PC-3 (cell line): ENCODE measurements at places on chromosomes 2 and 18. TPM values are rescaled to one million over a fixed set of nuclear protein-coding genes. Genes with fewer than 3 reads are reported as not detected.

MREG gene
- 24.4 and 35.4 TPM in 2 replicates for total RNA-seq

LYPD6B gene
- total RNA-seq, result 1.9 and 2.0 TPM in 2 replicates

LIMS3 gene
- total RNA-seq, result 0.26 TPM in 1 of 2 replicates, not detected in the other

GRCh38 chr18:40006634-40007033 is 1948.4 kb upstream of the PIK3C3 start:
- no peak for DNase-seq

GRCh38 chr2:39665811-39666490 is at the start of gene TMEM178A:
TMEM178A (plus strand) TSS chr2:39665917; CDS start chr2:39665975, 58 bp downstream.
- no peak for DNase-seq

GRCh38 chr2:229672021-229672420 is 42.3 kb downstream of the DNER start:
- DNase-seq, result no peak

DNA sequence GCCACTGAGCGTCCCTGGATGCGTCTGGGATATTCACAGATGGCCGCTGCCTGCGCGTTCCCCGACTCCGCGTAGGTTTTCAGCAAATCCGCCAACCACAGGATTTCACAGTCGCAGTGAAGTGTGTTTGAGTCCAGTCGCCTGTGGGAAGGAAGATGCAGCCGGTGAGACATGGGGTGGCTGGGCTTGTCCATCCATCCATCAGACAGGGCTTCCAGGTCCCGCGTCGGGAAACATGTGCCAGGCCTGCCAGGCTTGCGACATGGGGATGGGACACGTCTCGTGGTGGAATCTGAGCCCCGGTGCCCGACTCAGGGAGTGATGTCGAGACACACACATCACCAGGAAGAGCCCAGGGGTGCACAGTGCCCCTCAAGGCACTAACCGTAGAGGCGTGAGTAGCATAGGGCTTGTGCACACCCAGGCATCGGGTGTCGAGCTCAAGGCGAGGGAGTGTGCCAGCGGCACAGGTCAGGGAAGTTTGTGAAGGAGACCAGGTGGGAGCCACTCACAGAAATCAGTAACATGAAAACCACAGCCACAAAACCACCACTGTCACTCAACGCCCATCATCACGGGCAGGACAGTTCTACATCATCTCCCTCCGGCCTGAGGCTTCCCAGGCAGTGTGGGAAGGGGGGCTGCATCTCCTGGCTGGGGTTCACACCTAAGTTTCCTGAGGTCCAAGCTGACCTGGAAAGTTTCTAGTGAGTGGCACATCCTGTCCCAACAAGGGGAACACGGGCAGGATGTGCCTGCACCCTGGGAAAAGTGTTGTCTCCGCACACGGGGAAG is 63.9 kb downstream of the PXDN start:
- DNase-seq, result no peak

DNA sequence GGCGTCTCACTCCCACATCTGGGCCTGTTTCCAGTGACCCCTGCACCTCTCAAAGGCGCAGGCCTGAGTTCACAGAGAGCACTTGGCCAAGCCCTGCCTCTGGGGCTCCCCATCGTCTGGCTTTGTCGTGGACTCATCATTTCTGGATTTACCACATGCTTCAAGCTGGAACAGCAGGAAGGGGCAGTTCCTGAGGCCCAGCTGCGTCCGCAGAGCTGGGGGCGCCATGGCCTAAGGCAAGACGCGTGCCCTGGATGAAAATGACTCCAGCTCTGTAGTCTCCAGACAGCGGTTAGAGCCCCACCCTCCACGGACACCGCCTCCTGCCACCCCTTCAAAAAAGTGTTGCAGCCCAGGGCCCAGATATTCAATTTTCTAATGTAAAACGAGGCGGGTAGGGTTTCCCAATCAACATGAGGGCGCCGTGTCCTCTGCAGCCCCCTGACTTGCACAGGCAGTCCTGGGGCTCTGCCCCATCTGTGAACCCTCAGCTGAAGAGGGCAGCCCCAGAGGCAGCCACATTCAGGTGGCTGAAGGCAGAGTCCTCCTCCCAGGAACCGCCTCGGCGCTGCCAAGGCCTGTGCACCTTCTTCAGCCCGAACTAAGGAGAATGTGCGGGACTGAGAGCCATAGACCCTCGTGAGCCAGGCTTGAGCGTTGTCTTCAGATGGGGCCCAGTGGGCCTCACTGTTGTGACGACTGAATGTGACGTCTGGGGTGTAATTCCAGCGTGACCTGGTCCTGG is 85.5 kb downstream of the NFATC1 start:
- DNase-seq, result no peak
